ENCODE measurements at places on chromosomes 12 and 14. TPM values are rescaled to one million over a fixed set of nuclear protein-coding genes. Genes with fewer than 3 reads are reported as not detected.

GRCh38 chr12:114174326-114174725 is 208.2 kb upstream of the RBM19 start:
- no peak for DNase-seq

- DNase-seq, result no peak
Observed at GRCh38 chr14:103483600-103483999, 39.0 kb downstream of the CKB start.

CLEC1B gene
- not detected for total RNA-seq

GRCh38 chr12:50353869-50354593 is 42.4 kb downstream of the FAM186A start:
- no peak for DNase-seq

- DNase-seq, result no peak
Observed at GRCh38 chr12:111034083-111034885, 113.9 kb upstream of the MYL2 start.

DNA sequence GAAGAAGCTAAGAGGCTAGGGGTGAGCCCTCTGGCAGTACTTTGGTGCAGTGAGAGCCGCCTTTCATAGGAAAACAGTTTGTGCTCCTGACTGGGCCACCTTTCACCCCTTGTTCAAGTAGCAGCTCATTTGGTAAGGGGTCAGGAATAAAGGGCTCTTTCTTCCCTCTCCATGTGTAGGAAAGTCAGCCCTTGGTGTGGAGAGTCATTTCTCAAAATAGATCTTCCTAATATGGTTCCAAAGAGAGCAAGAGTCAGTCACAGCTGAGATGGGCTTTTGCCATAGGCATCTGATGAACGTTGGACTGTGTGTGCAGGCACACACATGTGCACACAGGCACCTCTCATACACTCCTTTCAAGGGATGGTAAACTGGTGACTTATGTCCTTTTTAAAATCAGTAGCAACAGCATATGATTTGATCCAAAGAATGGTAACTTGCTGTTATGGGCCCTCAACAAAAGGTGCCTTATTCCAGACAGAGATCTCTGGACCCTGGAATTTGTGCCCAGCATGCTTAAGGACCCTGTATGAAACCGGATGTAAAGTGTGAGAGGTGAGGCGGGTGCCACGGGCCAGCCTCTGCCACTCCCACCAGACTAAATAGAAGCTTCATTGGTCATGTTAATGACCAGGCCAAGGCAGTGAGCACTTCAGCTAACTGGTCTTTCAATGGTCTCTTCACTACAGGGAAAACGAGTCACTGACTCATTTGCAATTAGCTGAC is 16.7 kb upstream of the RIC8B start:
- DNase-seq, result no peak

- DNase-seq, result no peak
Observed at GRCh38 chr12:7068240-7068993, 7.9 kb downstream of the C1S start.

- no peak for DNase-seq
Observed at GRCh38 chr12:21773263-21773741, 1.2 kb downstream of the KCNJ8 start.

GRCh38 chr12:113238309-113238708 is 17.0 kb downstream of the TPCN1 start:
- DNase-seq, result no peak

AJUBA gene
- 2.0 TPM for total RNA-seq

DNA sequence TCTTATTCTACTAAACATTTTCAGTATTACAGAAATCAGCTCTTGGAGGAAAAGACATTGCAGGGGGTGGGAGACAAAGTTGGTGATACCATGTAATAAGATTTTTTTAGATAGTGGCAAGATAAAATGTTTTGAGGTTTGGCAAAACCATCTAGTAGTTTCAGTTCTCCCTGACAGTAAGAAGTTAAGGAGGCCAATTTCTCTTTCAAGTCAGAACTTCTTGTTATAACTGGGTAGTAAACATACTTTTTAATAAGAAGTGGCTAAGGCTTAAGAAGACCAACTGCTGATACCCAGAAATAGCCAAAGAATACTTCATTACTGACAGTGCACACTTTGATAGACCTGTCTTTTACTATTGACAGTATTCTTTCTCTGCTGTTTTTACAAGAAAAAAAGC is 452.3 kb downstream of the DIO2 start:
- DNase-seq, result no peak

DNA sequence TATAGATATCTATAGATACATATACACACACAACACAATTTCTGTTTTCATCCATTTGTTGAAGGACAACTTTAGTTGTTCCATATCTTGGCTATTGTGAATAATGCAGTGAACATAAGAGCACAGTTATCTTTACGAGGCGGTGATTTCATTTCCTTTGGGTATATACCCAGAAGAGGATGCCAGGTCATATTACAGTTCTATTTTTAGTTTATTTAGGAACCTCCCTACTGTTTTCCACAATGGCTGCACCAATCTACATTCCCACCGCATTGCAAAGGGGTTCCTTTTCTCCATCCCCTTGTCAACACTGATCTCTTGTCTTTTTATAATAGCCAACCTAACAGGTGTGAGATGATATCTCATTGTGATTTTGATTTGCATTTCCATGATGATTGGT is 143.4 kb upstream of the ARHGAP5 start:
- no peak for DNase-seq

GRCh38 chr12:24759155-24759554 is 189.7 kb downstream of the BCAT1 start:
- no peak for DNase-seq

- DNase-seq, result no peak
Observed at GRCh38 chr14:100201701-100202100, 37.2 kb upstream of the YY1 start.
